ENCODE measurements at places on chromosomes 3 and 15. TPM values are rescaled to one million over a fixed set of nuclear protein-coding genes. Genes with fewer than 3 reads are reported as not detected.

DNA sequence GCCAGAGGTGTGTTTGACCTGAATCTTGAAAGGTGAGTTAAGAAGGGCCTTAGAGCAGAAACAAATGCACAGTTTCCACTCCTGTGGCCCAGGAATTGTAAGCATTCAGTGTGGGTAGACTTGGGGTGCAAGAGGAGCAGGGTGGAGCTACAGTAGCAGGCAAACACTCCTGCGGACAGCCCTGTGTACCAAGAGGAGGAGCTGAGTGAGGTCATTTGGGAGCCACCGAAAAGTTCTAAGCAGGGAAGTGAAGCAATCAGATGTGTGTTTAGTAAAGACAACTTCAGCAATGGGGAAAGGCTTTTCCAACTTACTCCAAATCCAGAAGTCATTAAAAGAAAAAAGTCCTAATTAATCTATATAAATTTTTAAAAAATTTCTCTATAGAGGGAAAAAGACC, 99.3 kb downstream of the ARHGEF26 start:
- no peak for DNase-seq

DNA sequence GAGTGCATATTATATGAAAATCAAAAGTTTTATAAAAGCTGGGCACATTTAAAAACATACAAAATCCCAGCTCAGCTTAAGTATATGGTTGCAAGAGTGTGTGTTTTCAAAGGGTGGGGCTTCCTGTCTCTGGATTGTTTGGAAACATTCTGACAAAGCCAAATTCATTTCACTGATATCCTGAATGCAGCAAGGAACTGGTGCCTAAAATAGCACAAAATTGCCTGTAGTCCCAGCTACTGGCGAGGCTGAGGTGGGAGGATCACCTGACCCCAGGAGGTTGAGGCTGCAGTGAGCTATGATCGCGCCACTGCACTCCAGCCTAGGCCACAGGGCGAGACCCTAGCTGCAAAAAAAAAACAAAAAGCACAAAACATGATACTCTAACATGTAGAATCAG, 13.0 kb upstream of the TJP1 start:
- DNase-seq = no peak

DNA sequence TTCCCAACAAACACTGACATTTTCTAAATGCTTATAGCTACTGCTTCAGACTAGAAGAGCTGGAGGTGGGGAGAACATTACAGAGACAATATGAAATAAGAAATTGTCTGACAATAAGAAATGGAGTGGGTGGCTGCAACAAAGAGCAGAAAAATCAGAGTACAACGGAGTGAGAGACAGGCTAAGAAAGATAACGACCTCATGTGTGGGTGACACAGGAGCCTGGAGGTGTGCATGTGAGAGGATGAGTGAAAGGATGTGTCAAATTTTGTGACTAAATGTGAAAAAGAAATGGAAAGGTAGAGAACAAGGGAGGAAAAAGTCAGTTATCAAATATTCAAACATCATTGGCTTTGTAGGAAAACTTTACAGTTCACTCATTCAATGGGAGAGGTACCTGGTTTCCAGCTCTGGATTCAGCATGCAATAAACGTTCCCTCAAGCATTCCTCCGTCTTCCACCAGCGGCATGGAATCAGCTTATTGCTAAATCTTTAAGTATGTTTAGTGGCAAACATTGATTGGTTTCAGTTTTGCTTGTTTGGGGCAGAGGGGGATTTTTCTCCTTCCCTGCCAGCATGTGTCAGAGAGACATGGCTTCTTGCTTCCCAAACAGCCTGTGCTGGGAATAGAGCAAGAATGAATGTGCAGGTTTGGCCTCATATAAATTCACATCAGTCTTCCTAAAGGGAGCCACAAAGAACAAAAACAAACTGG, 103.8 kb upstream of the CHRM5 start:
- no peak for DNase-seq

DNA sequence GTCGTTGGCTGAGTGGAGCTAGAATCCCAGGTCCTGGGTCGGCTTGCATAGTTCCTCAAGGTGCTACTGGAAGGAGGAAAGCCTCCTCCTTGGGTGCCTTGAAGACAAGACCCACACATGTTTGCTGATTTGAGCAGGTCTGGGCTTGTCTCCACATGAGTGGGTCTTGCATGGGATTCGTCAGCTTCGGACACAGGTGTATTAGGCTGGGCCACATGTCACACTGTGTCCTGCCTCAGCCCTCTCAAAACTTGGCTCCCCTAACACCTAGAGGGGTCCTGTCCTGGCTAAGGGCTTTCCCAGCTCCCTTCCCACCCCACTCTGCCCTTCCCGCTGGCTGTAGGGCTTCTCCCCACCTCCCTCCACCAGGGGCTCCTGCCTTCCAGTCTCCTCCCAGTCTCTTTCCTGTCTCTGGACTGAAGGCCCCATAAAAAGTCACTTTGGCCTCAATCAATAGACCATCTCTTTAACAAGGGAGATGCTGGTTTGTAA, 73.0 kb upstream of the ADPGK start:
- no peak for DNase-seq

- no peak for DNase-seq
Measured at GRCh38 chr3:37093481-37093880, 80.9 kb downstream of the LRRFIP2 start.

DNA sequence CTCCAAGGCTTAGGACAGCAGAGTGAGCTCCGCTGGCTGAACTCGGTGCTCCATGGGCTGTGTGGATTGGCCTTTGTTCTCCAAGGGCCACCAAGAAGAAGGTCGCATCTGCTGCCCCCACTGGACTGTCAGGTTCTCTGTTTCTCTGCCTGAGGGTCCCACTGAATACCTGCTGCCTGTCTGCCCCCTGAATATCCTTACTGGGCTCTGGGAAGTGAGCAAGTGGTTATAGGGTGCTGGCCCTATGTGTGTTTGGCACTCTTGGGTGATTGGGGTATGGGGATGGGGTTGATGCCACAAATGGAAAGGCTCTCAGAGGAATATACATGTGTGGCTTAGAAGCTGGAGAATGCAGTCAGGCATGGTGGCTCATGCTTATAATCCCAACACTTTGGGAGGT, 82.3 kb downstream of the THSD4 start:
- DNase-seq = no peak

DNA sequence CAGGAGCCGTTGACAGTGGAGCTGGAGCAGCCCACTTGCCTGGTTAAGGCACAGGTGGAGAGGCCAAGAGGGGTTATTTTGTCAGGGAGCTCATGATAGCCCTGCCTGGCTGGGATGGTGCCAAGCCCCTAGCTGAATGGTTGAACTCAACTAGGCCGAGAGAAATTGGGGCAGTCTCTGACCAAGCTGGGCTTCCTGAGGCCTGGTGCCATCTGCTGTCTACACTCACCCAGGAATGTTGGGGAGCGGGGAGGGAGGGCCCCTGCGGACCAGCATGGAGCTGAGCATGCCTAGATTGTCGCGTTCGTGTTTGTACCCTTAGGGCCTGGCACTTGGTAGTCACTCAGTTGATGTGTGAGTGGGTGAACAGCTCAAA, 1.2 kb downstream of the BRPF1 start:
- no peak for DNase-seq

- DNase-seq = no peak
Measured at GRCh38 chr3:52483577-52484381, 11.4 kb upstream of the STAB1 start.

Gene BFSP2
- total RNA-seq = not detected

Gene IL17RE
- total RNA-seq = 0.75 TPM

Gene SLC51B
- not detected for total RNA-seq

Gene NPAP1
- total RNA-seq = not detected

Gene MORC1
- total RNA-seq = not detected

Gene EXD1
- total RNA-seq = not detected

Gene CD200
- total RNA-seq = 1.2 TPM

Gene NSUN3
- total RNA-seq = 2.6 TPM

Gene MOBP
- not detected for total RNA-seq

Gene ZPLD1
- not detected for total RNA-seq
